ENCODE measurements at places on chromosomes 2 and 18.

DNA sequence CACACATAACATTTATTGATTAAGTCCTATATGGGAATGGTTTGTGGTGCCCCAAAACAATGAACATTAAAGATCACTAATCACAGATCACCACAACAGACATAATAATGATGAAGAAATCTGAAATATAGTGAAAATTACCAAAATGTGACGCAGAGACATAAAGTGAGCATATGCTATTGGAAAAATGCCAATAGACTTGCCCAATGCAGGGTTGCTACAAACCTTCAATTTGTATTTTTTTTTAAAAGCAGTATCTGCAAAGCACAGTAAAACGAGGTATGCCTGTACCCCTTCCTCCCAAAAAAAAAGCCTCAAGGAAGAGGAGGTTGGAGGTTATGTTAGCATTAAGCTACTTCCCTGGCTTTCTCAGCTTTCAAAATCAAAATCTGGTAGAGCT, 131.1 kb downstream of the RBMS1 start:
- DNase-seq, result no peak

GRCh38 chr2:224242561-224242960, 159.3 kb downstream of the FAM124B start:
- no peak for DNase-seq

DNA sequence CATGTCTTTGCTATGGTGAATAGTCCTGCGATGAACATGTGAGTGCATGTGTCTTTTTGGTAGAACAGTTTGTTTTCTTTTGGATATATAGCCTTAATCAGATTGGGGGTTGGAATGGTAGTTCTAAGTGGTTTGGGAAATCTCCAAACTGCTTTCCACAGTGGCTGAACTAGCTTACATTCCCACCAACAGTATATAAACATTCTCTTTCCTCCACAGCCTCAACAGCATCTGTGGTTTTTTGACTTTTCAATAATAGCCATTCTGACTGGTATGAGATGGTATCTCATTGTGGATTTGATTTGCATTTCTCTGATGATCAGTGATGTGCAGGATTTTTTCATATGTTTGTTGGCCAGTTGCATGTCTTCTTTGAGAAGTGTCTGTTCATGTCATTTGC, 112.2 kb upstream of the SESTD1 start:
- DNase-seq, result no peak

DNA sequence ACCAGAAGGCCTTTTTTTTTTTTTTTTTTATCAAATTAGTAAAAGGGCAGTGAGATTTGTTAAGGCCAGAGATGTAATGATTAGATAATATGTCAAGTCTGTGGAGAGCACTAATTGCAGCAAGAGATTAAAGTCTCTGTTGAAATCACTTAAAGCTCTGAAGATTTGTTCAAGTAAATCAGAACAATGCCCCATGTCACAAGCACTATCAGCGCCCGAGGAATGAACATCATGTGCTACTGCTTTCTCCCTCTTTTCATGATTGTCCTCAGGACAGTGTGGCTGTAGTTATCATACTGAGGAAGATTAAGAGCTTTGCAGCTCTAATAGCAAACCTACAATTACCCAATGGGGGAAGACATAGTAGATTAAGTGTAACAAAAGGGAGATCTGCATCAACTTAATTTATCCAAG, 71.1 kb downstream of the TDRD15 start:
- DNase-seq, result no peak

GRCh38 chr2:237322564-237322963, 91.4 kb downstream of the COL6A3 start:
- no peak for DNase-seq

- no peak for DNase-seq
Measured at GRCh38 chr2:206164261-206164862, 4.7 kb downstream of the EEF1B2 start.

- DNase-seq, result no peak
Measured at GRCh38 chr2:29310650-29311348, 195.6 kb downstream of the CLIP4 start.

- DNase-seq, result no peak
Measured at GRCh38 chr2:238568455-238569440, 142.0 kb downstream of the ASB1 start.

GRCh38 chr2:110843959-110844510, 111.7 kb downstream of the ACOXL start:
- DNase-seq, result no peak

GRCh38 chr2:133919285-133919684, 334.6 kb upstream of the MGAT5 start:
- DNase-seq, result no peak

DNA sequence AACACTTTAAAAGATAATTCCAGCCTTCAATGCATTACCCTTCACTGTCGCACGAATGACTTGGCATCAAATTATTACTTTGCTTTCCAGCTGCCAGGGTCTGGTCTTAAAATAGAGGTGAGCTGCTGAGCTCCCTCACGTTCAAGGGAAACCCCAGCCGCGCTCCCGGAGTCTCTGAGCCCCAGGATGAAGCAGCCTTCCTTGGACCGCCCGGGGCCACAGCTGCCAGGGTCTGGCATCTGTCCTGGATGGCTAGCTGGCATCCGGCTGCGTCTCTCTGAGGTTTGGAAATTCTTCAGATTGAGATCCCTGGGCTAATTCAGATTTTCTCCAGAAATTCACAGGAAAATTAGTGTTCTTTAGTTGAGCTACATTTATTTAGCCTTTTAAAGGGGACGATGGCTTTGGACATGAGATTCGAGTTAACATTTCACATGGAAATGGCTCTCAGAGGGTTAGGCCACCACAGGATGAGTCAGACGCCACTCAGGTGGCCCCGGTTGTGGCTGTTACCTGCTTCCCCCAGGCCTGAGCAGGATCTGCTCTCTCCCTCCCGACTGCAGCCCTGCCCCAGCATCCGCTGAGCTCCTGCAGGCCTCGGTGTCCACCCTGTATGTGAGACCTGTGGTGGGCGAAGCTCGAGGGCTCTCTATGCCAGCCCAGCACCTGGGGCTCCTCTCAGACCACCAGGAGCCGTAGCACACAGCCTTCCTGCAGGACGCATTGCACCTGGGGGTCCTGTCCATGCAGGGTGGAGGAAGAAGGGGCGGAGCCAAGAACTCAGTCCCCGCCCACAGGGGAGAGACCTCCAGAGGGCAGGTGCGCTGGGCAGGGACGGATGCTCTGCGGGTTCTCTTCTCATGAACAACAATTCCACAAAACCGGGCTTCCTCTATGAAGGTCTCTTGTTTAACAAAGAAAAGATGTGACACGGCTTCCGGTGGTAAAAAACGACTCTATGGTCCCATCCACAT, 255.5 kb downstream of the TWIST2 start:
- DNase-seq, result no peak

GRCh38 chr2:81050580-81051095, 746.1 kb upstream of the LRRTM1 start:
- DNase-seq, result no peak

DNA sequence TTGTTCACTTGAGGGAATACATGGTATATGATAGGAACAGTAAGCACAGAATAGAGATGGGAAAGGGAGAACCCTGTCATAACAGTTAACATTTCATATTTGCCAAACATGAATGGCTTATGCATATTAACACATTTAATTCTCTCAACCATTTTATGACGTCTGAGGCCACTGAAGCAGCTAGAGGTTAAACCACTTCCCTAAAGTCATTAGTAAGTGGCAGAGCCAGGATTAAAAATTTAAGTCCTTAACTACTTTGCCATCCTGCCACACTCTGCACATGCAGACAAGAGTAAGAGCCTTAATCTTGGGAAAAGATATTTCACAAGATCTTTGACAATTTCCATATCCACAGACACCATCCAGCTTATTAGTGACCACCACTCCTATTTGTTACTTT, 2.1 kb downstream of the LIPT1 start:
- no peak for DNase-seq

- no peak for DNase-seq
Measured at GRCh38 chr2:179044500-179044899, 5.4 kb downstream of the CCDC141 start.

GRCh38 chr2:118670838-118671237, 176.6 kb downstream of the EN1 start:
- no peak for DNase-seq

DNA sequence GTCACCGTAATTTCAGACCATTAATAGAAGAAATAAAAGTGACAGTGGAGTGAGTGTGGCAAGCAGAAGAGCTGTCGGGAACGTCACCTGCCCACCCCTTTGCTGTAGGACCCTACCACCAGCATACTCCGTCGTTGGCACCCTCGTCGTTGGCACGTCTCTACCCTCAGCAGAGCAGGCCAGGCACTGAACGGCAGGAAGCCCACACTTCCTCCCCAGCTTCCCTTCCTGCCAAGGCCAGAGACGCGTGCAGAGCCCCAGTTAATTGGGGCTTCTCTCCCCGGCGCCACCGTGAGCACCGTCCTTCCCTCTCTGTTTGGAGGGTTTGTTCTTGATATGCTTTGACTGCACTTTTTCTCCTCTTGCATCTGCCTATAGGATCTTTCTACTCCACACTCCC, 27.0 kb upstream of the NFATC1 start:
- no peak for DNase-seq

- no peak for DNase-seq
Measured at GRCh38 chr2:201847481-201847880, 41.1 kb downstream of the CDK15 start.

Data from GM12864 (cell line).